ENCODE measurements at places on chromosomes 4 and X.

DNA sequence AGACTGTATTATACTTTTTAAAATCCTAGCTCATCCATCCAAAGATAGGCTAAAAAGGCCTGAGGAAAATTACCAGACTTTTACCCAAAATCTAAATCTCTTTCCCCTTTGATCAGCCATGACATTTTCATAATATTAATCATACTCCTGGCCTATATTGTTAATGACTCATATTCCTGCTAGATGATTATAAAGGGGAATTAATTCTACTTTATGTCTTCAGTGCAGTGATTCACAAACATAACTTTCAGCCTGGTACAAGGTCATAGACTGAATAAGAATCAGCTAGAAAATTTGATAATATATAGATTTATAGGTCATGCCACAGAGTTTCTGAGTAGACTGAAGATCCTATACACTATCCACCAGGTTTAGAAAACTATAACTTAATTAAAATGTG is 1905.4 kb downstream of the C4orf33 start:
- peak; percentile 1 for DNase-seq

DNA sequence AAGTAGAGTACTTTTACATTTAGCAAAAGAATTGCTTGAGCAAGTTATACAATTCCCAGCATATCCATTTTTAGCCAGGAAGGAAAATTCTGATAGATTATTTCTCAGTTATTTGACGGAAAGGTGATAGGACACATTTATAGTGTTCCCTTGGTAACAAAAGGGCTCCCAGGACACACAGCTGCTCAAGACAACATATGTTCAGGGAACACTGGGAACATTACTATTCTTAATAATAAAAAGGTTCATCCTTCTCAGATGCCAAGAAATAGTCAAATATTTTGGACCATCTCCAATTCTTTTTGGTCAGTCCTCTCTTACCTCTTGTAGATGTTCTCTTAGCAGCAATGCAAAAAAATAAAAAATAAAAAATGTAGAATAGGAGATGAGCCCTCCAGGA is 66.8 kb upstream of the SMAD1 start:
- DNase-seq: no peak

GRCh38 chrX:134685668-134686067 is 27.4 kb upstream of the PLAC1 start:
- DNase-seq: peak; percentile 70

DNA sequence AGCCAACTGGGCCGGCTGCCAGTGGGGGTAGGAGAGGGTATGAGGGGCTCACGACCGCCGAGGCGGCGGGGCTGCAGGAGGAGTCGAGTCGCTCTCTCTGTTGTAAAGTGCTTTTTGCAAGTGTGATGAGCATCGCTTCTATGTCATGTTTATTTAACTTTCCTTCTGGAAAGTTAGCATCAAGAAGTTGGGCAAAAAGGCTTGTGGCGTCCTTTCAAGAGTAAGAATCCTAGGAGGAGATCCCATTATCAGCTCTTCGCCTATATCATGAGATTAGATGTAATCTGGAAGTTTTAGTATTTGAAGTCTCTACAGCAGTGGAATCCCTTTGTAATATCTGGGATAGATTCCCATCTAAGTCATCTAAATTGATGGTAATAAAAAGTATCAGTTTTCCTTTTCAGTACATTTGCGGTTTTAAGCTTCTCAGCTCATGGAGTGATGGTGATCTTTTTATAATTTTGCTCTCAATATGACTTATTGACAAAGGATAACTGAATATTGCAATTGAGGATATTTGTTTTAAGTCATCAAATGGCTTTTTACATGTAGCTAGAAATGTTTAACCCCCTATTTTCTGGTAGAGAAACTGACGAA is 1.7 kb downstream of the GALNT7 start:
- DNase-seq: no peak

DNA sequence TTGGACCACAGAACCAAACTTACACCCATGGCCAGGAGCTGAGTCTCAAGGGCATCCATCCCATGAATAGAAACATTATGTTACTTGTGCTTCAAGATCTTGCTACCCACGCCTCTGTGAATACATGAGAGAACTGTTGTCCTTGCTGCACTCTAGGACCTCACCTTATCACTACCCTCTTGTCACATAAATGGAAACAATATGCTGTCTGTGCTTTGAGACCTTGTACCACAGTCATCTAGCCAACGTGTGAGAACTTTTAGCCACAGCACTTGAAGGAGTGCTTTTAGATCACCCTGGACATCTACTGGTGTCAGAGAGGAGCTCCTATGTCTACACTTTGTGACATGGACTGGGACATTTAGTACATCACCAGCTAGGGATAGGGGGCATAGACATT is 30.7 kb upstream of the HUWE1 start:
- DNase-seq: no peak

GRCh38 chr4:154953691-154954090 is 172.6 kb downstream of the RBM46 start:
- DNase-seq: no peak

GRCh38 chr4:114386637-114387233 is 211.9 kb upstream of the UGT8 start:
- peak; percentile 58 for DNase-seq

DNA sequence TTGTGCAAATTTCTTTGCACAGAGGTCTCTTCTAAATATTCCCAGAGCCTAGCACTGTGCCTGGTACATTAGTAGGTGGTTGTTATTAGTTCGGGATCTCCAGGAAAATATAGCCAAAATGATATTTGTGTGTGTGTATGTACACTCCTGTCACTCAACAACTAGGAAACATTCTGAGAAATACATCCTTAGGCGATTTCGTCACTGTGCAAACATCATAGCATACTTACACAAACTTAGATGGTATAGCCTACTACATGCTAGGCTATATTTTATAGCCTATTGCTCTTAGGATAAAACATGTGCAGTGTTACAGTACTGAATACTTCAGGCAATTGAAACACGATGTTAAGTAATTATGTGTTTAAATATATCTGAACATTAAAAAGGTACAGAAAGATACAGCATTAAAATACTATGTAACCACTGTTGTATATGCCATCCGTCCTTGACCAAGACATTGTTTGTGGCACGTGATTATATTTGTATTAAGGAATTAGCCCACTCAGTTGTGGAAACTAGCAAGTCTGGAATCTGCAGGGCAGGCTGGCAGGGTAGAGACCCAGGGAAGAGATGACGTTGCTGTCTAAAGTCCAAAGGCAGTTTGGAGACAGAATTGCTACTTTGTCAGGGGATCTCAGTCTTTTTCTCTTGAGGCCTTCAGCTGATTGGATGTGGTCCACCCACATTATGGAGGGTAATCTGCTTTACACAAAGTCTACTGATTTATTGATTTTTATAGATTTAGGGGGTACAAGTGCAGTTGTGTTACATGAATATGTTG is 106.9 kb downstream of the COL4A6 start:
- no peak for DNase-seq

- DNase-seq: no peak
Observed at GRCh38 chr4:150973626-150974251, 41.3 kb downstream of the LRBA start.

- DNase-seq: no peak
Observed at GRCh38 chr4:154234576-154234975, 257.0 kb downstream of the DCHS2 start.

DNA sequence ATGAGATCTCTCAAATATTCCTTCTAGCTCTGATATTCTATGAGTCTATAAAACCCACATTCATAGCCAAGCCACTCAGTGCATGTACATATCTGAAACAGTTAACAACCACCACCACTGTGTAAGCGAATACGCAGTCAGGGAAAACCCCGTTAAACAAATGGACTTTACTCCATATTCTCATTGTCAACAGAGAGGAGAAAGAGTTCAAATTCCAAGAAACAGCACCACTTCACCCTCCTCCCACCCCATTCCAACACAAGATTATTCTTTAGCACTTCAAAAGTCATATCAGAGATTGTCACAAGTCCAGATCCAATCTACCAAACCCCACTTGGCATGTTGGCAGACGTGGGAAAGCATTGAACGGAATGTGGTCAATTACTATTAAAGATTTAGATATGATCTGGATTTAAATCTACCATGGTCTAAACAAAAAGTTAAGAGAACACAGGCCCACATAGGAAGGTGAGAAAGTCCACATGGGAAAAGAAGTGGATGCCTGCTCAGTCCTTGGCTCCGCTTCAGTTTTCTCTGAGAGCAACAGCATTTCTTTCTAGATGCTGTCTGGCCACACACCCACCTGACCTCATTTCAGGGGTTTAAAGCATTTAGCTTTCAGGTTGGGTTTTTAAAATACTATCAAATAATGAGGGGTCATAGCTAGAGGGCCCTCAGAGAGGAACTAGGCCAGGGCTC is 39.8 kb upstream of the KLHL13 start:
- no peak for DNase-seq

DNA sequence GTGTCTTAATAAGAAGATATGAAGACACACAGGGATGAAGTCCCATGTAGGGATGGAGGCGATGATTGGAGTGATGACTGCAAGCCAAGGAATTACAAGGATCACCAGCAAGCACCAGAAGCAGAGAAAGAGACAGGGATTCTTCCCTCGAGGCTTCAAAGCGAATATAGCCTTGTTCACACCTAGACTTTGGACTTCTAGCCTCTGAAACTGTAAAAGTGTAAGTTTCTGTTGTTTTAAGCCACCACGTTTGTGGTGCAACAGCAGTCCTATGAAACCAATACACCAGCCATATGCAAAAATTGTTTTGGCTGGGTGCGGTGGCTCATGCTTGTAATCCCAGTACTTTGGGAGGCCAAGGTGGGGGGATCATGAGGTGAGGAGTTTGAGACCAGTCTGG is 9.8 kb upstream of the PDS5A start:
- no peak for DNase-seq

DNA sequence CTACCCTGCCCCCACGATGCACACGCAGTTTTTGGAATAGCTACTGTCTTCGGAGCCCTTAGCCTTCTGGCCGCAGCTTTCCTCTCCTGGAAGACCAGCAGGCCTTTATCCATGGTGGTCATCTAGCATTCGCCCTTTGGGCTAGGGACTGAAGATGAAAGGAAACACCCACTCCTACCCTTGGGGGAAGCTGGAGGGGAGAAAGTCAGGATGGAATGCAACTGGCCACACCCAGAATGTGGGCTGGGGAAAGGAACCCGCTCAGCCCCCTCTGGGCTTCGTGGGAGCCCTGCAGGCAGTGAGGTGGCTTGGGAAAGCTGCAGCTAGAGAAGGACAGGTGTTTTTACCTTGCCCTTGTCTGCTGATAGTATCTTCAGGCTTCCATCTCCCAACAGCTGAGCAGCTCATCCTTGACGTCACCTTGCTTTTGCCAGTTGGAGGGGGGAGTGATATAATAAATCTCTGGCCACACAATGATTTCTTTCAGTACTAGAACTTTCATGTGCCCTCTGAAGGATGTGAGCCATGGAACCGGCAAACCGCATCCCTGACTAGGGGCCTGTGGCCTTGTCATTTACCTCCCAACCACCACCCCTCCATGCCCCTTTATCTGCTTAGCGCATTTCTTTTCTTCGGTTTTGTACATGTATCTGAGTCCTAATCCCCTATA is 59.0 kb downstream of the ELF4 start:
- DNase-seq: no peak

- DNase-seq: no peak
Observed at GRCh38 chr4:99628040-99628439, 29.6 kb downstream of the C4orf54 start.

DNA sequence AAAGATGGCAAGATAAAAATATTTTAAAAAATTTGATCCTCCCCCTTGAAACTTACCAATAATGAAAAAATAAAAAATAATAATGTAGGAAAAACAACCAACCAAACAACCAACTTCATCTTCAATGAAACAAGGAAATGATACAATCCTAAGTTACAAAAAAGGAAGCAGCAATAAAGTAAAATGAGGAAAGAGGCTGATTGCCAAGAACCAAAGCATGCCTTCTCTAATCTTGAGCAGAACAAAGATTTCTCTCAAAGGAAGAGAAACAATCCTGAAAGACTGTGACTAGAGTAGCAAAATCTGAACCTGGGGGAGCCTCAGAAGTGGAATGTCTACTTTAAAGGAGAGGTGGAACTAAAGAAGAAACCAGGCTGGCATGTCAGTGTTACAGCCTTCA is 10.9 kb upstream of the WDFY3 start:
- no peak for DNase-seq

GRCh38 chrX:119682019-119682989 is 10.7 kb downstream of the SEPTIN6 start:
- no peak for DNase-seq

DNA sequence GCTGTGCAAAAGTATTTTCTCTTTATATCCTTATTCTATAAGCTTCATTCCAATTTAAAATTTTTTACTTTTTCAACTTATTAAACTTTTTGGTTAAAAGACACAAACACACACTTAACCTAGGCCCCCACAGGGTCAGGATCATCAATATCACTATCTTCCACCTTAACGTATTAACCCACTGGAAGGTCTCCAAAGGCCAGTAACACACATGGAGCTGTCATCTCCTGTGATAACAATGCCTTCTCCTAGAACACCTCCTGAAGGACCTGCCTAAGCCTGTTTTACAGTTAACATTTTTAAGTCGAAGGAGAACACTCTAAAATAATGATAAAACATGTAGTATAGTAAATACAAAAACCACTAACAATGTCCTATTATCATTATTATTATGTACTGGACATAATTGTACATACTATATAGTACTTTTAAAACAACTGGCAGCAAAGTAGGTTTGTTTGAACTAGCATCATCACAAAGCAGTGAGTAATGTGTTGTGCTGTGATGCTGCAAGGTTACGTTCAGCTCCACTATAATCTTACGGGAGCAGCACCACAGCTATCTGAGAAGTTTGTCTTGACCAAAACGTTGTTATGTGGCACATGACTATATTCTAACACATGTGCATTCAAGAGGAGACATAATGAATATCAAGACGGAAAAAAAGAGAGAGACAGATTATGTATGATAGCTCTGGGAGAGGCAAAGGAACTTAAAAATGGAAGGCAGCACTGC is 33.7 kb downstream of the DHX15 start:
- DNase-seq: no peak

DNA sequence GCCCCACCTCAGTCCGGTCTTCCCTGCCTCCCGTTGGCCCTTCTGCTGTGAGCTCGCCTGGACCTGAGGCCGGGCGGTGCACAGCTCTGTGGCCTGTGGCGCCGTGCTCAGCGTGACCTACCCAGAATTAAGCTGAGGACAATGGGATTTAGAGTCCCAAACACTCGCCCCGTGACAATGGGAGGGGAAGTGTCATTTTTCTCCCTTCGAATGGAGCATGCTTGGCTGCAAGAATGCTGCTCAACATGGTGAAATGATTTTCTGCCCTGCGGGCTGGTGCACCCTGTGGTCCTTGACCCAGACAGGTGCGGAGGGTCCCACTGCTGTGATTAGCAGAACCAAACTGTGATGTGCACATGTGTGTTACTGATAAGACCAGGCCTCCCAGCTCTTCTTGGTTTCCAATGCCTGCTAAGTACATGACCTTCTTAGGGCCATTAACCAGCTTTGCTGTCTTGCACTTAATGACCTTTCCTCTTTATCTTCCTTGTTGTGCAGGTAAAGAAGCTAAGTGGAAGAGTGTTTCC is 772 bp downstream of the EOLA1 start:
- DNase-seq: no peak

- peak; percentile 39 for DNase-seq
Observed at GRCh38 chr4:150219841-150220240, 141.6 kb downstream of the DCLK2 start.

- DNase-seq: no peak
Observed at GRCh38 chrX:154036513-154036912, 16.8 kb upstream of the IRAK1 start.

Data from fibroblast of skin of scalp (primary cell).